ENCODE measurements at places on chromosomes 4 and X. TPM values are rescaled to one million over a fixed set of nuclear protein-coding genes. Genes with fewer than 3 reads are reported as not detected.

GRCh38 chrX:33307911-33308354 is 96.6 kb upstream of the DMD start:
- DNase-seq: no peak

DNA sequence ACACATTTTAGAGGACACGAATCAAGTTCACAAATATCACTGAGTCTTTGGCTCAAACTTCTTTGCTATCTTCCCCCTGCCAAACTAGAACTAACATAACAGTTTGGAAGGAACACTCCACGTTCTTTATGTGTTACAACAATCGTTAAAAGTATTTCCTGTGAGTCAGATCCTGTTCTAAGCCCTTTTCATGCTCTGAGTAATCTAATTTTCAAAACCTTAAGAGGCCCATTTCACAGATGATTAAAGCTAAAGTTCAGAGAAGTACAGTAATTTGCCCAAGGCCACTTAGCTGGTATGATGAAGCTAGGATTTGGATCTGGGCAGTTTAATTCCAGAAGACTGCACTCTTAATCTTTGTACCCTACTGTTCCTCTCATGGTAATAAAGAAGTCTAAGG is 854.4 kb upstream of the INTU start:
- DNase-seq: no peak

GRCh38 chr4:26858035-26858918 is 2.4 kb upstream of the STIM2 start:
- no peak for DNase-seq

DNA sequence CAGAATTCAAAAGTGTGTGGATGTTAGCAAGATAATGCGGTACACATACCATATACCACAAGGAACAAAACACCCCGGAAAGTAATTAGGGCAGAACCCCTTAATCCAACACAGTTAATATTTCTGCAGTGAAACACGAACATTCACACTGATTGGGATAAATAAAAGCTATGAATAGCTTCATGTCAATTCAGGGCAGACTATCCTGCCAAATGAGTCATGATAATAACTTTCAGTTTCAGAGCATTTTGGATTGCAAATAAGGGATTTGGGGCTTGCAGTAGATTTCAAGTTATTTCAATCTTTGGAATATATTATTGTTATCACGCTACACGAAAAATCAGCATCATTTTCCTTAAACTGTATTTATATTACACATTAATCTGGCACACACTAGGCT is 24.3 kb downstream of the IRF2 start:
- DNase-seq: no peak

PABPC1L2B gene
- not detected for total RNA-seq

CLIC2 gene
- total RNA-seq: 0.10 TPM

Data from MG63 (cell line).